ENCODE measurements at places on chromosomes 16 and 17.
A peak's percentile ranks its signal among the peaks of the same experiment; 100 is the strongest.

DNA sequence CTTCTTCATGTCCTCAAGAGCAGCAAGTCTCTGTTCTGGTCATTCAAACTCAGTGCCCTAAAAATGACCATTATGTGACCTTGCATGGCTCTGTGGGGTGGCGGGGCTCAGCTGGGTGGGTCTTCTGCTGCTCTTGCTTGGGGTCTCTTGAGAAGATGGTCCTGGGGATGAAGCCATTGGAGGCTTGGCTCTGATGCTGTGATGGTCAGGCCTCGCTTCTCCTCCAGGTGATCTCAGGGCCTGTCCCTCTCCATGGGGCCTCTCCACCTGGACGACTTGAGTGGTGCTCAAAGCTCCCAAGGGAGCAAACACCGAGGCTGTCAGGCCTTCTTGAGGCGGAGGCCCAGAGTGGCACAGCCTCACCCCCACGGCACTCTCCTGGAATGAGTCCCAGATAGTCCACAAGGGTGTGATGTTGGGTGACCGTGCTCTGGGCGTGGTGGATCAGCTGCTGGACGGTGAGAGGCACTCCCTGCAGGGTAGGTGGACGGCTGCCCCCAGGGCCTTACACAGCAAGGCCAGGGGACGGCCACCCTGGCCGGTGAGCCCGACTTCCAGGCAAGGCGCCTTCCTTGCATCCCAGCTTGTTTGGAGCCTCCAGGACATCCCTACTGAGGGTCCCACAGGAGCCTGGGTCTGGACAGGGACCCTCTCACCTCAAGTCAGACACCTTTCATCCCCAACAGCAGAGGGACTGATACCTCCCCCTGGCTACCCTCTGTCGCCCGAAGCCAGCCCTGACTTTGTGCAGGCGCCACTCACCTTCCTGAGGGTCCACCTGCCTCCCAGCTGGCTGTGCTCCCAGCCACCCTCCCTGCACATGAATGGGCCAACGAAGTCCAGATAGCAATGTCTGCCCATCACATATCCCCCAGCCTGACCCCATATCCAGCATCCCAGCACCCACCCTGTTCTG is 48.7 kb downstream of the USP22 start:
- DNase-seq = no peak

GRCh38 chr16:56814537-56815432 is 50.2 kb upstream of the SLC12A3 start:
- DNase-seq = no peak

DNA sequence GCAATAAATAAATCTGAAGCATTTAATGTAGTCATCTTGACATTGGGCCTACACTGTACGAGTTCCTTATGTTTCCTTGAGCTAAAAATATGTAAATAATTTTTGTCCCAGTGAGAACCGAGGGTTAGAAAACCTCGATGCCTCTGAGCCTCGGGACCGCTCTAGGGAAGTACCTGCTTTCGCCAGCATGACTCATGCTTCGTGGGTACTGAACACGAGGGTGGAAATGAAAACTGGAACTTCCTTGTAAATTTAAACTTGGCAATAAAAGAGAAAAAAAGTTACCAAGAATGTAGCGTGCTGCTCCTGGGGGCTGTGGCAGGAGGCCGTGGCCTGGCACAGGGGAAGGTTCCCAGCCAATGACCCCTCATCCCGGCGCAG is 74.1 kb downstream of the SOCS1 start:
- no peak for DNase-seq

DNA sequence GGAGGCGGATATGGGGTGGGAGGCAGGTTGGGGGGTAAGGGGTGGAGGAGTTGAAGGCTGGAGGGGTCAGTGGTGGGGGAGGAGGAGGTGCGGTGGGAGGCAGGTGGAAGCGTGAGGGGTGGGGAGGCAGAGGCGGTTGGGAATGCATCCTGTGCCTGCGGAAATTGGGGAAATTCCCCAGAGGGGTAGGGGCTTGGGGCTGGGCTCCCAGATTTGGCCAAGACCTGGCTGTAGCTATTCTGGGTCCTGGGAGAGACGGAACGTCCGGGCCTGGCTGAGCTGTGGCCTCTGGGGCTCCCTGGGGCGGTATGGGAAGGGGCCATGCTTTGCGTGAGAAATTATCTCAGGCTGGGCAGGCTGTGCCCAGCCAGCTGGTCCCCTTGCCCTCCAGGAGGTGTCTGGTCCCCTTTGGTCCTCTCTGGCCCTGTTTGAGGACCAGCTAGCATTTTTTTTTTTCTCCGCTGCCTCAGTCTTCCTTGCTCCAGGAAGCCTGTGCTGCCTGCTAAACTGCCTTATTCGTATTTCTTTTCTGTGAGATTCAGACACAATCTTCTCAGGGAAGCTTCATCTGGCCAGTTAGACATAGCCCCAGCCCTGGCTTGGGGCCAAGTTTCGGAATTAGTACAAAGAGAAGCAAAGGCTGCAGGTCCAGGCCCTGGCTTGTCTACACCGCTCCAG is 7.3 kb upstream of the TRPV2 start:
- no peak for DNase-seq

- no peak for DNase-seq
Measured at GRCh38 chr17:35768797-35769196, 8.1 kb downstream of the C17orf50 start.

DNA sequence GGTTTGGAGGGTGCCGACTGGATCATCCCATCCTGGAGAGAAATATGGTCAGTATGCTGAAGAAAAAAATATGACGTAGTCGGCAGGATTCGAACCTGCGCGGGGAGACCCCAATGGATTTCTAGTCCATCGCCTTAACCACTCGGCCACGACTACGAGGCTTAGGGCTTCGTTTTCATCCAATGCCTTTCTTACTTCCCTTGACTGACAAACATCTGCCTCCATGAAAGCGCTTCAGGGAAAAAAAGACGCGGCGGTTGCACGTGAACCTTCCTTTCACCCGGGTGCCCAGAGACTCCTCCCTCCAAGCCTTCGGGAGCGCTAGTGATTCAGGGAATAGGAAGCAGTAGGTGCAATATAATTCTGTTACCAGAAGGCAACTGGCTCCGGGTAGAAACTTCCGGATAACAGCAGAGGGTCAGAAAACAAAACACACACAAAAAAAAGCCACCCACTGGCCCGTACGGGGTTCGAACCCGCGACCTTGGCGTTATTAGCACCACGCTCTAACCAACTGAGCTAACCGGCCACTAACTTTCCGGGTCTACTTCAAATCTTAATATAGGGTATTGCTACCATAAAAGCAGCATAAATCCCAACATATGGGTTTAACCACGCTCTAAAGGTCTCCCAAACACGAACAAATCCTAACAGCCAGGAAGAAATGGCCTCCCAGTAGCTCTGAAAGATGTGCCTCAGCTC is 16.3 kb upstream of the AURKB start:
- DNase-seq = no peak

DNA sequence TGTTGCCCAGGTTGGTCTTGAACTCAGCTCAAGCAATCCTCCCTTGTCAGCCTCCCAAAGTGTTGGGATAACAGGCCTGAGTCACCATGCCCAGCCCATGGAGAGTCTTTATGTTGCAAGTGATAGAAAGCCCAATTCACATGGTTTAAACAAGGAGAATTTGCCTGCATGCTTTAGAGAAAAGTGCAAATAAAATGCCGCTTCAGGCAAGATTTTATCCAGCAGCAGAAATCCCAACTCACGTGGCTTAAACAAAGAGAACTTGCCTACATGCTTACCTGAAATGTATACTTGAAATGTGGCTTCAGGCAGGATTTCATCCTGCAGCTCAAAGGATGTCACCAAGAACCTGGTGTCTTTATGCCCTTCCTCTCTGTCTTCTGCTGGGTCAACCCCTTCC is 28.8 kb upstream of the XYLT2 start:
- no peak for DNase-seq

- DNase-seq = no peak
Measured at GRCh38 chr17:79865351-79866210, 26.3 kb upstream of the CBX4 start.

GRCh38 chr16:16073891-16074881 is 124.8 kb downstream of the ABCC1 start:
- no peak for DNase-seq

- DNase-seq = no peak
Measured at GRCh38 chr16:67226295-67226803, 581 bp upstream of the TMEM208 start.

DNA sequence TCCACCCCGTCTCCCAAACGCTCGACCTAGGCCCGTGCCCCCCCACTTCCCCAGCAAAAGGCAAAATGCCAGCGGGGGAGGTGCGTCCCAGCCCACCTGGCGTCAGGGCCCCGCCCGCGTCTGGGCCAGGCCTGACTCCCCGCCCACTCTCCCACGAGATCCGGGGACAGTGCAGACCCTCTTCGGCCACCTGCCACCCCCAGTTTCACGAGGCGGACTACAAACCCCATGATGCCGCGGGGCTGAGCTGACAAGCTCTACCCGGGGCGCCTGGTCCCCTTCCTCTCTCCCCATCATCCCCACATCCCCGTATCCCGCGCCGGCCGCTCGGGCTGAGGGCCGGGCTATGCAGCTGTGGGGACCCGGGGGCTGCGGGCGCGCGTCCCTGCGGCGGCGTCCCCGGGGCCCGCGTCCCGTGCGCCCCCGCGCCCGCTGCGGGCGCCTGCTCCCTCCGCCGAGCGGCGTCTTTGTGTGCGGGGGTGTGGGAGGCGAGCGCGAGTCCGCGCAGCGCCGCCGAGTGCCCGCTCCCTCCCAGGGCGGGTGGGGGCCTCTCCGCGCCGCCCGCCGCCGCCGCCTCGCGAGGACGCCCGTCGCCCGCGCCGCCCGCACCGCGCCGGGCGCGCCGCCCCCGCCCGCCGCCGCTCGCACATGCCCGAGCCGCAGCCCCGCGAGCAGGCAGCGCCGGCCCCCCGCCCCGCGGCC is at the start of gene ANKRD13B:
Gene ANKRD13B, plus strand, starts transcription at position 283 of the 702 bp plus-strand sequence. CDS start 490 bp downstream, outside the sequence.
- DNase-seq = no peak

DNA sequence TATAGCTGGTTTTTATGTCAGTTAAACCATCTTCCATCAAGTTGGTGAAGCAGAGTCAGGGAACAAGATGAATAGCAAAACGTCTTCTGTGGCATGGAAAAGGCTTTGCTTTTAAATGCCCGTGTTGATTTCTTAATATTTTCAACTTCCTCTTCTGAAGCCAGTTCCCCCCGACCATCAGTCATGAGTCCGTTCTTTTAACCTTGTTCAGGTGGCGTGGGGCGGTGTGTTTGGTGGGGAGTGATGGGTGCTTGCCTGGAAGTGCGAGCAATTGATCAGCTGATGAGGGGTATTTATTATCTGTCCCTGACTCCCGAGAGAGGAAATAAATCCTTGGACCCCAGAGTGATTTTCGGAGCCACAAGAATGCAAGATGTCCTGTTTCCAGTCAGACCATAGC is 147.1 kb downstream of the WWOX start:
- DNase-seq = no peak

GRCh38 chr16:55658898-55659420 is 3.2 kb downstream of the SLC6A2 start:
- no peak for DNase-seq

GRCh38 chr16:65099607-65100006 is 22.3 kb downstream of the CDH11 start:
- DNase-seq = no peak

DNA sequence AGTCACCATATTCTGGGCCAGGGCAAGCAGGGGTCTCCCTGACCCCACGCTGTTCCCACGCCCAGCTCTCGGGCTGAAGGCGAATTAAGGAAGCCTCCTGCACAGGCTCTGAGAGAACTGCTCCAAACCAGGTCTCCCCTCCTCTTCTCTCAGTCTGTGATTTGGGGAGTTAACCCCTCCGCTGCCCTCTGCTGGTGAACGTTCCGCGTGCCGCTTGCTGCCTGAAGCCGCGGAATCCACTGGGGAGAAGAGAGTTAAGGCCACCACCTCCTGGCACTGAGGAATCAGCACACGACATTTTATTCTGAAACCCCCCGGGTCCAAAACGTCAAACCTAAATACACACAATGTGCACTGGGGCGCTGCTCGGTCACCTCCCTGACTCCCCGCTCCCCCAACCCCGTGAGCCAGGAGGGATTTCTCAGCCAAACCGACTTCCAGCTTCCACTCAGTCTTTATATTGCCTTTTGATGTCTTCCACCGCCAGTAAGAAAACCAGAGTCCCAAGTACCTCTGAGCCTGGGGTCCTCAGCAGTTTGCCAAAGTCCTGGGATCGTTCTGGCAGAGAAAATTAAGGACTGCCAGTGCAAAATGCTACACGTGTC is 54.4 kb upstream of the RCVRN start:
- no peak for DNase-seq

- DNase-seq = no peak
Measured at GRCh38 chr16:68696514-68696913, 40.6 kb upstream of the CDH1 start.

- no peak for DNase-seq
Measured at GRCh38 chr17:82062076-82062983, 3.3 kb downstream of the DUS1L start.

- peak; percentile 91 for DNase-seq
Measured at GRCh38 chr16:30534368-30535105, at the start of gene ZNF747. TSS of gene ZNF747 (minus strand) at chr16:30534858. CDS start at chr16:30534679, 179 bp downstream.

GRCh38 chr17:48051706-48052486 is 3.7 kb downstream of the NFE2L1 start:
- DNase-seq = no peak

DNA sequence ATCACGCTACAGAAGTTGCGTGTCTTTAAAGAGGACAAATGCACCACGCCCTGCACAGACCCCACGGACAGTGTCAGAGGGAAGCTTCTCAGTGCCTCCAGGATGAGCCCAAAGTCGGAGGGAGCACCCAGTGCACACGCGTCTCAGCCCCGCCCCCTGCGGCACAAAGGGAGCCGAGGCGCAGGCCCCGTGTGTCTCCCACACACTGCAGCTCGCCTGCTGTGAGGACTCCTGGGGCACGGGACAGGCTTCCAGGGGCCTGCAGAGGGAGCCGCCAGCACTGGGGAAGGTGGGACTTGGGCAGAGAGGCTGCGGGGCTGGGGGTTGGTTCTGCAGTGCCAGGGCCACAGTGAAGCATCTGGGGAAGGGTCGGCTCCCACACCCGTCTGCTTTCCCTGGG is 77.4 kb downstream of the LMF1 start:
- DNase-seq = no peak

- DNase-seq = no peak
Measured at GRCh38 chr16:6484081-6484480, 848.6 kb upstream of the RBFOX1 start.

GRCh38 chr16:89115216-89115861 is 21.7 kb downstream of the ACSF3 start:
- DNase-seq = peak; percentile 95

DNA sequence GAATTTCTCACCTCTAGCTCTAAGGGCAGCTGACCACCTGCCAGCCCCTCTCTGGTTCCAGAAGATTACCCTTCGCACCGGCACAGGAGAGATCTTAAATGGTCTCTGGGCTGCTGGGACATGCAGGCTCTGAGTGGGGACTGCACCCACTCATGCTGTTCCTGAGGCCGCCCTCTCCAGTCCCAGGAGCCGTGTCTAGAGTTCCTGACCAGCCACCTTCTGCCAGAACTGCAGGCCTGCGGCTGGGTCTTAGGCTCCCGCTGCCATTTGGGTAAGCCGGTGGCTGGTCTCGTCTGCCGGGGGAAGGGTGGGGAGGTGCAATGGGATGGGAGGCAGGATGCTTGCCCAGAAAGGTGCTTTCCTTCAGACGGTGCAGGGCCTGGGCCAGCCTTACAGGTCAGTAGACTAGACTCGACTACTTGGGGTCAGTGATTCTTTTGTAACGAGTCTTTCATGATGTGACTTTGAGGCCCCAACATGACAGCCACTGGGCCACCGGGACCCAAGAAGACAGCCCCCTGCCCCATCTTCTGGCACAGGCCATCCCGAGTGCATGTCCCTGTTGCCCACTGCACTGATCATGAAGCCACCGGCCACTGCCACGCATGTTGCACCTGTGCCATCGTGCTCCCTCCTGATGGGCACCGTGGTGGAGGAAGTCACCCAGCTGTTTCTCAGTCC is 26.4 kb downstream of the B9D1 start:
- no peak for DNase-seq
